COR-L47 (cell line): ENCODE measurements at places on chromosomes 11 and 22.

DNA sequence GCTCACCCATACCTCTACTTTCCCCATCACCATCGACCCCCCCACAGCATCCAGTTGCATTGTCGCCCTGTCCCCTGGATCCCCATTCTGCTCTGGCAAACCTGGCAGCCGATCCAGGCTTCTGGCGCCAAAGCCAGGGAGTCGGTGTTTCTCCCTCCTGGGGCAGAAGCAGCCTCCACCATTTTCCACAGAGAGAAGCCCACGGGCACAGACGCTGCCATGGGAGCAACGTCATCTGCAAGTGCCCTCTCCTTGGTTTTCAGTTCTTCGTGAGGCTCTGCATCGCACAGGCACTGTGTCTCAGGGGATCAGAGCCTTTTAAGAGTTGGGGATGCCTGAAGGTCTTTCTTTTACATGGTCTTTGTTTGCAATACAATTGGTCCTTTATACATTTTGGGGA, 2.3 kb downstream of the YPEL4 start:
- DNase-seq = no peak

GRCh38 chr11:18347471-18348125, 25.2 kb downstream of the GTF2H1 start:
- no peak for DNase-seq

GRCh38 chr11:118790357-118791110, 430 bp downstream of the DDX6 start:
- peak; percentile 45 for DNase-seq

DNA sequence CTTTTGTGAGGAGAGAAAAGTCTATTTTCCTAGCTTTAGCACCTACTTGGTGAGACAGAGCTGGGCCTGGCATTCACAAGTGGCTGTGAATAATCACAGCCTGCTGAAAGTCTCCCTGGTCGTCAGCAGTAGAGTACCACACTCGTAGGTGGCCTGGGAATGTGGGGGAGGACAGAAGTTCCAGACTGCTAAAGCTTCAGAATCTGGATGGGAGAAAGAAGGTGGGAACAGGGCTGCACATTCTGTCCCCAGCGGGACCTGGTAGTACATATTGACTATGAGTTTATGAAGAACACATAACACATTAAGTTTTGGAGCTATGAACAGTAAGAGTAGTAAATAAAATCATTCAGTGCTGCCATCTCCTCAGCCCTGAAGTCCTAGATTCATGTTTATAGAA, 19.0 kb upstream of the LIMK2 start:
- DNase-seq = no peak

GRCh38 chr22:46336119-46337078, 885 bp downstream of the TRMU start:
- DNase-seq = peak; percentile 11

GRCh38 chr11:68414496-68415221, 45.9 kb upstream of the PPP6R3 start:
- no peak for DNase-seq
